ENCODE measurements at places on chromosomes 12 and 14.
A peak's percentile ranks its signal among the peaks of the same experiment; 100 is the strongest.

GRCh38 chr14:100416921-100417860 lies 94.1 kb downstream of the SLC25A47 start:
- DNase-seq: no peak

GRCh38 chr14:31297701-31298344 lies 90.2 kb upstream of the HECTD1 start:
- DNase-seq: no peak

- DNase-seq: peak; percentile 9
Observed at GRCh38 chr14:57486767-57487379, 6.8 kb downstream of the CCDC198 start.

GRCh38 chr14:78902010-78902623 lies 731.9 kb downstream of the NRXN3 start:
- DNase-seq: no peak

GRCh38 chr12:46677749-46678148 lies 148.0 kb downstream of the SLC38A4 start:
- no peak for DNase-seq

DNA sequence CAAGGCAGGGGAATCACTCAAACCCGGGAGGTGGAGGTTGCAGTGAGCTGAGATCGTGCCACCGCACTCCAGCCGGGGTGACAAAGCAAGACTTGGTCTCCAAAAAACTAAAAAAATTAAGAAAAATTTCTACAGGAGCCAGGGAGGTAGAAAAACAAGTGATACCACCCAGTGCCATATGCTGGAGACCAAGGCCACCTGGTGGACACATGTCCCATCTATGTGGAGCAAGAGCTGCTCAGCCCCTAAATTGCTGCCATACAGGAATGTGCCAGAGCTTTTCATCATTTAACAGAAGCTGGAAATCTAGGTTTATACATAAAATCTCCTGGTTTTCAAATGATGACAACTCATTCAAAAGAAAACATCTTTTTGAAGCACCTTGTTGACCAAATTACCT lies 61.4 kb upstream of the ELK3 start:
- DNase-seq: no peak

- DNase-seq: no peak
Observed at GRCh38 chr14:68961781-68962584, 17.1 kb downstream of the ACTN1 start.

DNA sequence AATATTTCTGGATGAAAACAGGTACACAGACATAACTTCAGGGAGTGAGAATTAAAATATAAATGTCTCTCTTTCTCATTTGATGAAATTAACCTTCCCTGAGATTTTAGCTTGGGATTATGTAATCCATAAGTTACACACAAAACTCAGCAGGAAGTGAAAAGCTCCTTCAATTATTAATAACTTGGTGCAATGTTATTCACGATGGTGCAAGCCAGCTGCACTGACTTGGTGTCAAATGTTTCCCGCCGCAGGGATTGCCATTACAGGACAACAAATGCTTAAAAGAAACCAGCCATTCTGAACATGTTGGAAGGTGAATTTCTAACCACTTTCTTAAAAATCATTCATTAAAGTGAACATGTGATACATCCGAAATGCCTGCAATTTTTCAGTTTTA lies 250.4 kb downstream of the FOXN3 start:
- no peak for DNase-seq

DNA sequence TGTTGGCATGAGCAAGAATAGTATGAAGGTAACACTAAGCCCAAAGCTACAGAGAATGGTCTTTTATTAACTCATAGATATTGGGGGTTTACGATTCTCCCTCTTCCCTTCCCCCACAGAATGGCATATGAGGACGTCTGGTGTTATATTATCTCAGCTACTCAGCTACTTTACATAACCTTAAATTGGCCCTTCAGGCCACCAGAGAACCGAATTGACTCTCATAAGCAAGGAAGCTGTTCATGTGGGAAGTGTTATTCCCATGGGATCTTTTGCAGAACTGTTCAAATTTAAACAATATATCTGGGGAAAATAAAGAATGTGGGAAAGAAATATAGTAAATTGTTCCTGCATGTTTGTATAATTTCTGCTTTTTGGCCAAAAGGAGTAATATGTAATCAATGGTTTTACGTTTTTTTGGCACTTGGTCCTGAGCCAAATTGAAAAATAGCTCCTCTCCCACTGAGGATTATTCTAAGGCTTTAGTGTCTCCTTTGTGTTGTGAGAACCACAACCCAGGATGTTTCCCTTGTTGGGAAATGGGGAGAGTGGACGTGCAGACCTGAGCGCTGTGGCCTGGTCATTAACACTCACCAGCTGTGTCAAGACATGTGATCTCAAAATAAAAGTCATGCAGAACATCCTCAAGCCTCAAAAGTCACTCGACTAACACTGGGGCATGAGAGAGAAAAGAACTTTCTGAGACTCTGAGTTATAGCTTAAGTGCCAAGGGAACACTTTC lies 31.8 kb upstream of the CMAS start:
- no peak for DNase-seq

DNA sequence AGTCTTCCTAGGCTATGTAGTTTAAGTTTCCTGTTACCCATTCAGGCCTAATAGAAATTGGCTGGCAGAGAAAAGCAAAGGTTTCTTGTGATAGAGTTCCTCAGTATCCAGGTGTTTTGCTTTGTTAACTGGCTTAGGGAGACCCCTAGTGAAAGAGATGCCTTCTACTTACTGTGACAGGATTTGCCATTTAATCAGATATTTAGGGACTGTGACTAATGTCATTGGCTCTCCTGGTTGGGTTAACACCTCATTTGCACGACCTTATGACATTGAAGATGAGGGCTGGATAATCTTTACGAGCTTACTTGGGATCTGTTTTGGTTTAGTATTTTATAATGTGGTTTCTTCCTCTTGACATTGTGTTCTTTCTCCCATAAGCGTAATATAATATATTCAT lies 5.8 kb downstream of the MON2 start:
- no peak for DNase-seq

Data from germinal center (tissue), 1 donor.